ENCODE measurements at places on chromosomes 7 and 10.

GRCh38 chr10:5644930-5645329 lies 21.5 kb downstream of the ASB13 start:
- DNase-seq, result no peak

DNA sequence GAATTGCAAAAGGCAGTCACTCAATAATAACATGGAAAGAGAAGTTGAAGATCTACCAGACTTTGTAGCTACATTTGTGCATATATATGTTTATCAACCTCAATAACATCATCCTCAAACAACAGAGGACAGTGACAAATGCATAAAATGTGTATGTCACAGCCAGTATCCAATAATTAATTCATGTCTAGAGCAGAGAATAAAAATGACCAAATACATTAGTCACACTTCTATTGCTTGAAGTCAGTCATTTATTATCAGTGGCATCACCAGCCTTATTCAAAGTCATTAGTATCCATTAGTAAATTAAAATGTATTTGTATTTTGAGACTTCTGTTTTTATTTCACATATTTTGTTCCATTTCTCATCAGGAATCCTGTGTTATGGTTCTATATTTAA lies 852.8 kb downstream of the XPNPEP1 start:
- no peak for DNase-seq

DNA sequence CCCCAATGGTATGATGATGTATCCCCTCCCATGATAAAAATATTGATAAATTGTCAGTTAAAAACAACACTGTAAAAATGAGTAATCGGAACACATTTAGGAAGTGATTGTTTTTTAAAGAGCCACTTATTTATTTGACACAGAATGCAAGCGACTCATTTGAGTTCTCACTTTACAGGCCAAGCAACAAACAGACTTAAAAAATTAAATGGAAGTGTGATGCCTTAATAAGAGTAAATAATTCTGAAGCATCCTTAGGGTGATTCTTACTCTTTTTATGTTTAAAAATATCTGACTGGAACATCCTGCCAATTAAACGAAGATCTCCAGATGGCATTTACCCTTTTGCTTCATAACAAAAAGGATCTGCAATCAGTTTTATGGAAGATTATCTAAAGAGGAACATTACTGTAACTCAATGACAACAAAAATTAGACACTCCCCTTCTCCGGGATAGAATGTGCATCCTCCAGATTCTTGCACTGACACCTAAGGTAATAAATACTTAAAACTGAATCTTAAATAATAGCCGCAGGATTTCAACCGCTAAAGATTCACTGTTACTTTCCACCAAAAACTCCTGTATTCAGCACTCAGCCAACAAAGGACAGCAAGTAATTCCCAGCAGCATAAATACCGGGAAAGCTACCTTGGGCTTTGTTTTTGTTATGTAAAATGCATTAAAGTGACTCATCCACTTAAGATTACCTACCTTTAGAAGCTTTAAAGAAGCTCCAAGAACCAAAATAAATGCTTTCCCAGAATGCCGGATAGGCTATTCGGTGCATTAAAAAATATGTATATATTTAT lies 1.7 kb downstream of the CACNA2D1 start:
- no peak for DNase-seq

DNA sequence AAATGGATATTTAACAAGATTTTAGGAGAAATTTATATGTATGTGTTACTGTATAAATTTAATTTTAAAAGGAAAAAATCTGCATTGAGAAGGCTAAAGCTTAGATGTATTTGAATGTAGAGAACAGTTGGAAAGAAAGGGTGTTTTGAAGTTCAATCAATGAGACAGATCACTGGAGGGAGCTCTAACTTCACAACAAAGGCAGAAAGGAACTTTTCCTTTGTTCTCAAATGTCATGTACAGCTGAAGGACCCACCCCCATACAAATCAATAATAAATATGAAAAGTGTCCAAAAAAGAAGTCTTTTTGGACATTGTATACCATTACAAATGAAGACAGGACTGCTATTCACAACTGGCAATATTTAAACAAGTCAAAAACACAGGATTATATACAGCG lies 403.4 kb downstream of the DNAJB9 start:
- no peak for DNase-seq

DNA sequence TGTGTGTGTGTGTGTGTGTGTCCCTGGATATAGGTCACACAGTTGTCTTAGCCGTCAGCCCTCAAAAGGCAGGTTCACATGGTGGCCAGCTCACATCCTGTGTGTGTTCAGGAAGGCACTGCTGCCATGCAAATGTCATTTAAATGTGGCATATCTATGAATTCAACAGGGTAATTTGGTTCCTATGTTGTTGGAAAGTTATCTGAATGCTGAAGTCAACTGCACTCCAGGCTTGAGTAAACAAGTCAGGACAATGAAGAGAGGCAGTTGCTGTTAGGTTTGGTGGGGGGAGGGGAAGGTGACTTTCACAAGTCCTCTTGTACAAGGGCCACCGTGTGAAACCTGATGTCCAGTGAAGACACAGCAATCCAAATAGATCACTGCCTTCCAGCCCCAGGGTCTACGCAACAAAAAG lies 61.1 kb downstream of the PTPRE start:
- DNase-seq, result no peak

DNA sequence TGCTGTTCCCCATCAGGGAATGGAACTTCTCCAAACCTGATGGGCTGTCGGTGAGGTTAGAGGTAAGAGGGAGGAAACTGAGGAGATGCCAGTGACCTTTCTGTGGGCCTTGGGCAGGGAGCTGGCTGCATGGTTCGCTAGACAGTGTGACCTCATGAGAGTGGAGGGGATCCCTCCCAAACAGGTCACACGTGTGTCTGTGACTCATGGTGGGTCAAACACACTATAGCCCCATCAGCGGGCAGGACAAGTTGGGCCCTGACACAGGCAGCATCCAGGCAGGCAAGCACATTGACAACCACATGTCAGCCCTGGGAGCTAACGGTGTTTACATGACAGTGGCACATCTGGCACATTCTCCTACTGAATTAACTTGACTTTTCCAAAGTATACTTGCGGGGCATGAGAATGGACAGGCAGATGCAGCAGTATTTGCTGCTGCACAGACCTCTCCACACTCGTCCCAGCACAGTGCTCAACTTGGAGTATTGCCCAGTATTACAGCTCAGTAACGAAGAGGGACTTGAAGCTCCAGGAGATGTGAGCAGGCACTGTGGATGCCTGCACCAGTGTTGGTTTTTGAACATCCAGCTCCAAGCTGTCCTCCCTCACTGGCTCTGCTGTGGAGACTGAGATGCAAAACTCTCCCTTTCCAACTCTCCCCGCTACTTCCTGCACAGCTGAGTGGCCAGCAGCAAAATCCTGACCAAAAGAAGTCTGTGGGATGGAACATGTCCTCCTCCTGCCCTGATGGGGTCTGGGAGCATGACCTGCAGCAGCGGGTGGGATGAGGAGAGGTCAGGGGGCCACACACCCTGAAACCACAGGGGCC lies 199.6 kb downstream of the WDR37 start:
- DNase-seq, result no peak

Measured in stromal cell of bone marrow (primary cell).